ENCODE measurements at places on chromosomes 7 and 10. TPM values are rescaled to one million over a fixed set of nuclear protein-coding genes. Genes with fewer than 3 reads are reported as not detected.

The ELOVL3 gene
- total RNA-seq = not detected

The WBP1L gene
- total RNA-seq = 32.3 TPM

DNA sequence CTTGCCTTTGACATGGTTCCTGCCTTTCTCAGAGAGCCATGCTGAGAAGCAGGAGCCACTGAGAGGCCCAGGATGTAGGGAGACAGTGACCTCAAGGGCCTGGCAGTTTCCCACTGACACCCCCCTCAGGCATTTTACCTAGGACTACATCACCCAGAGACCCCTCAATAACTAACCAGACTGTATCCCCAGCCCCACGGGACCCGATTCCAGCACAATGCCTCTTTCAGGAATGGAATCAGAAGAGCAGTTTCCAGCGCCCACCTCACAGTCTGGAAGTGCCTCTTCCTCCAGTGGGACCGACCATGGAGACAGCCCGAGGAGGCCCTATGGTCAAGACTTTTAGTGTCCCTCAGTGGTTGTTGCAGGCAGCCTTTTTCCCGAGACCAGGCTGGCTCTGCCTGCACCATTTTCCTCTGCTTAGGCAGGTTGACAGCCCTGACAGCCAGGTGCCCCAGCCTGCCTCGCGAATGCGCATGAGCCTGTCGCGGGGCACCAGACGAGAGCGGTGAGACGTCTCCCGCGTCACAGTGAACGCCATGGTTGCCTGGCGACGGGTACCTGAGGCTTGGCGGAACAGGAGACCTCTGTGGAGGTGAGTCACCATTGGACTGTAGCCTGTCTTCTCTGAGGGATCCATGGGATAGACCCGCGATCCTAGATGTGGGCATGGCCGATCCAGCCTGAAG, 28.4 kb upstream of the ZNF273 start:
- DNase-seq = peak; percentile 12

DNA sequence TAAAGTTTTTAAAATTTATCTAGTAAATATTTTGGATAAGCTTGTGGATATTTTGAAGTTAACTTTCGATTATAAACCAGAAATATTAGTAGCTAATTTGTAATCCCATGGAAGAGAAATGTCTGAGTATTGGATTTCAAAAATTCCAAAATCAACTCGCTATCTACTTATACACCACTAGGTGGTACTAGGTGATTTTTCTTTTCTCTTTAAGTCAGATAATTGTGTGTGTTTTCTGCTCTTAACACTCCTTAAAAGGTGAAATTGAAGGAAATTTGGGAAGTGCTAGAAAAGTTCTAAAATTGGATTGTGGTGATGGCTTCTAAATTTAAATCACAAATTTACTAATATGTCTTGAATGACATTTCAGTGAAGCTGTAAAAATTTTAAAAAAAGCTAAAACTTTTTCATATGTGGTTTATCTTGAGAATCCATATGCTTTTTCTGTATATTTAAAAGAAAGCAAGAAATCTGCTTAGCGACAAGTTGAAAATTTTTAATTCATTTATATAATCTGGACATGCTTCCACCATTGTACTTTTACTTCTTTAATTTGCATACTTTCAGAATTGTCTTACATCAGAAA, 90.2 kb downstream of the IPMK start:
- DNase-seq = no peak

DNA sequence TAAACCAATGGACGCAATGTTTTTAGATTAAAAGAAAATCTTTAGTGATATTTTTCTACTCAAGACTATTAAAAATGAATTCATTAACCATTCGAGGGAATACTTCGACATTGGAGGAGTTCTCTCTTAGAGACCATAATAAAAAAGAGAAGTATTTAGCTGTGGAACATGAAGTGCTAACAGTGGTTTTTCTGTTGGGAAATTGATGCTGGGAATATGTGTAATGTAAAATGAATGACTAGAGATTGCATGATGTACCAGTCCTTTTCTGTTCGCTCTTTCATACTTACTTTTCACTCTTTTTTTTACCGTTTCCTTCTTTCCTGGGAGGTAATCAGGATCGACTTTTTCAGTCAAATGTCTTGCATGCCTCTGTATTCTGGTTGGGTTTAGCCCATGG, 41.3 kb downstream of the ST7 start:
- DNase-seq = no peak

DNA sequence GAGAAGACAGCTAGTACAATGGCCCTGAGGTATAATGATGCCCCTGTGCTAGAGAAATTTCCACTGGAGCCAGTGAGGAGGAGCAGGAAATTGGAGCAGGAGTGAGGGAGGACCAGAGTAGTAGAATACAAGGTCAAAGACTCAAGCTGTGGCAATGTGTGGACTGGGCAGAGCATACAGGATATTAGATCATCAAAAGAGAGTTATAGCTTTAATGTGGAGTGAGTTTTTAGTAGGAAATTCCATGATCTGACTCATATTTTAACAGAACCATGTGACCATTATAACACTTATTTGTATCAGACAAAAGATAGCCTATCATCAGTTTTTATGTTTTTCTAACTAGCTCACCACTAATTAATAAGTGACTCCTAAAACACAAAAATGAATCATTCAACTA, 154.1 kb downstream of the DGKB start:
- DNase-seq = no peak

DNA sequence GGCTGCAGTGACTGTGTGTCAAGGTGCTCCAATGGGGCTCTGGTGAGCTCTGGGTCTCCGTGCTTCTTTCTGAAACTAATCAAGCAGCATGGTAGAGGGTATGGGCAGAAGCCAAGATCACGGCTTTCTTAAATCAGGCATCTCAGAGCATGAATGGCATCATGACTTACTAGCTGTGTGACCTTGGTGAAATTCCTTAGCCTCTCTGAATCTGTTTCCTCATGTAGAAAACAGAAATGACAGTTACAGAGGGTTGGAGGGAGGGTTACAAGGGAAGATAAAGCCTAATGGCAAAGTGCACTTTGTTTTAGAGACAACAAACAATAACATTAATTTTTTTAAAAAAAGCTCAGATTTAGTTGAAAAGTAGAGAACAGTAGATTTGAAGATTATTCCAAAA, 34.9 kb downstream of the FRMPD2 start:
- no peak for DNase-seq

GRCh38 chr7:47636433-47637175, 54.7 kb upstream of the TNS3 start:
- DNase-seq = no peak

The MICALL2 gene
- 117 TPM for total RNA-seq

DNA sequence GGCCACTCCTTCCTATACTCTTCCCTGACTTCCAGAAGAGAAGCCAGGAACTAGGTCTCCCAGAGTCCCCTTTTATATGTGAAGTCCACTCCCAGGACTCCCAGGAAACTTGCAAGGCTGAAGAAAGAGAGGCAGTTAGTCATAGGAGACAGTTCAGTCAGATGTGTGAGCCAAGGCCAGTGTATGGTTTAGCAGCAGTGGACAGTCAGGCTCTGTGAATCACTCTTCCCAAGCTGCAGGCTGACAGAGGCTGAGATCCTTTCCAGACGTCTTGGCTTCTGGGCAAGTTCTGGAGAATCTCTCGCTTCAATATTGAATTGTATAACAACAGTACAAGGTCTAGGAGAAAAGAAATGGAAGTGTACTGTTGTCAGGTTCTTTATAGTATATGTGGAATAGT, 26.9 kb downstream of the BLVRA start:
- no peak for DNase-seq

DNA sequence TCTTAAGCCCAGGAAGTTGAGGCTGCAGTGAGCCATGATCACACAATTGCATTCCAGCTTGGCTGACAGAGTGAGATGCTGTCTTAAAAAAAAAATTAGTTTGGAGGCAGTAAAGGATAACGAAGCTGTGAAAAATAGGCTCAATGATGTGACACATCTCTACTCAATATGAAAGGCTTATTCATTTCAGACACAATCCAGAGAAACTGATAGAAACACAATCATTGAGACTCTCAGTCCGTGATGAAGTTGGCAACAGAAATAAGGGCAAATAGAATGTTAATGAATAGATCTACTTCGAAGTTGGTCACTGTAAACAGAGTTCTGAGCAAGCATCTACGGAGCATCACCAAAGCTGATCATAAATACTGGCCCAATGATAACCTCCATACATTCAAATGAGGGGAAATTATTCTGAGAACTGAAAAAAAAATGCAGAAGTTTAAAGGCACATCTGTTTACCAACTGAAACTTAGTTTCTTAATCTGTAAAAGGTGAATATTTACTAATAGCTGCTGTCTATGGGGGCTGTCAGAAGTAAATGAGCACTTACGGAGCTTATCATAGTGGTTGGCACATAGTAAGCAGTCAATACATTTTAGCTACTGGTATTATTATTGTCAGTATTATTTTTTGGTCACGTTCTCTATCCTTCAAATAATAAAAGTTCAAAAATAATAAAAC, 70.4 kb downstream of the AKR1B1 start:
- DNase-seq = no peak

The USP54 gene
- total RNA-seq = 70.8 TPM

GRCh38 chr7:124765401-124766352, at the start of gene GPR37:
Gene GPR37, minus strand, starts transcription at chr7:124765792. Its CDS starts 816 bp downstream, at chr7:124764976.
- DNase-seq = peak; percentile 74

DNA sequence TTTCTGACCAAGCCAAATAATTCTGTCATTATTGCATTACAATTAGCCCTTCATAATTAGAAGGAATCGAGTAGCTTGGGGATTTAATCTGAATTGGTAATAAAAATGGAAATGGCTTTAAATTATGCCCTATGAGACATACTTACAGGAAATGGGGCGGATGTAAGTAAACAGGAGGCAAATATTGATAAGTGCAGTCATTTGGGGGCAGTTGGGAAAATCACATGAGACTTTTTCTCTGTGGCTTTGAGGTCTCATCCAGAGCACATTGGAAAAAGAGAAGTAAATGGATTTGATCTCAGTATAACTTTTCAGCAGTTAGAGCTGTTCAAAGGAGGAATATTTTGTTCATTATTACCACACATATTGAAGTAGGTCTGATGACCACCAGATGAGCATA, 307.8 kb upstream of the POM121L12 start:
- no peak for DNase-seq

DNA sequence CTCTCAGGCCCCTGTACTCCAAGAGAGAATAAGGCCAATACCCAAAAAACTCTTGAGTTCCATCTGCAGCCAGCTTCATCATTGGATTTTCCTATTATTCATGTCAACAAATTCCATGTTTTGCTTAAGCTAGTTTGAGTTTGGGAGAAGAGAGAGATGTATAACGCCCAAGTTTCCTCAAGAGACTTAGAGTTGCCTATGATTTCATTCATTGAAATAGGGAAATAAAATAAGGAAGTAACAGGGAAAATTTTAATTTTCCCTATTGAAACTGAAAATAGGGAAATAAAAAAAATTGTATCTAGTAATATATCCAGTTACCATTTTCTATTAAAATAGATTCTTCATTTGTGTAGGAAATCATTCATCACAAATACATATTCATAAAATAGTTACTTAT, 66.5 kb upstream of the SVIL start:
- no peak for DNase-seq

- no peak for DNase-seq
Observed at GRCh38 chr10:102016416-102016815, 39.6 kb downstream of the ARMH3 start.

DNA sequence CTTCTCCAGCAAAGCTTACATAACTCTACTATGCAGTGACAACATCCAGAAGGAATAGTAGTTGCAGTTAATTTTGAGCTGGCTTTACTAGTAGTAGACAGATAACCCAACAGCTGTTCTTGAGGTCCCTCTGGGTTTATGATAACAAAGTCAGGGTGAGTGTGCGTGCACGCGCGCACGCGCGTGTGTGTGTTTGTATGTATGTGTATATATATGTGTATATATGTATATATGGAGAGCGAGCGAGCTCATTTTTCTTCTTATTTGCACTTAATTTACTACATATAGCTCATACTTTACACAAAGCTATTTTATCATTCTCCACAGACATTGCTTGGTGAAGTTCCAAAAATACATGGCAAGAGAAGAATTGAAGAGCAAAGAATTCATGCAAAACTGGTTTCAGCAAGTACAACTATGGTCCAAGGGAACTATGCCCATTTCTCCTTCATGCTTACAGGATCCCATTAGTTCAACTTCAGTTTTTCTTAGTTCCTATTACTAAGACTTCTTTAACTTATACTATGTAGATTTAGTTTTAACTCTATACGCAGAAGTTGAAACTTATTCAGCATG, 105.9 kb upstream of the TMEM168 start:
- DNase-seq = no peak

DNA sequence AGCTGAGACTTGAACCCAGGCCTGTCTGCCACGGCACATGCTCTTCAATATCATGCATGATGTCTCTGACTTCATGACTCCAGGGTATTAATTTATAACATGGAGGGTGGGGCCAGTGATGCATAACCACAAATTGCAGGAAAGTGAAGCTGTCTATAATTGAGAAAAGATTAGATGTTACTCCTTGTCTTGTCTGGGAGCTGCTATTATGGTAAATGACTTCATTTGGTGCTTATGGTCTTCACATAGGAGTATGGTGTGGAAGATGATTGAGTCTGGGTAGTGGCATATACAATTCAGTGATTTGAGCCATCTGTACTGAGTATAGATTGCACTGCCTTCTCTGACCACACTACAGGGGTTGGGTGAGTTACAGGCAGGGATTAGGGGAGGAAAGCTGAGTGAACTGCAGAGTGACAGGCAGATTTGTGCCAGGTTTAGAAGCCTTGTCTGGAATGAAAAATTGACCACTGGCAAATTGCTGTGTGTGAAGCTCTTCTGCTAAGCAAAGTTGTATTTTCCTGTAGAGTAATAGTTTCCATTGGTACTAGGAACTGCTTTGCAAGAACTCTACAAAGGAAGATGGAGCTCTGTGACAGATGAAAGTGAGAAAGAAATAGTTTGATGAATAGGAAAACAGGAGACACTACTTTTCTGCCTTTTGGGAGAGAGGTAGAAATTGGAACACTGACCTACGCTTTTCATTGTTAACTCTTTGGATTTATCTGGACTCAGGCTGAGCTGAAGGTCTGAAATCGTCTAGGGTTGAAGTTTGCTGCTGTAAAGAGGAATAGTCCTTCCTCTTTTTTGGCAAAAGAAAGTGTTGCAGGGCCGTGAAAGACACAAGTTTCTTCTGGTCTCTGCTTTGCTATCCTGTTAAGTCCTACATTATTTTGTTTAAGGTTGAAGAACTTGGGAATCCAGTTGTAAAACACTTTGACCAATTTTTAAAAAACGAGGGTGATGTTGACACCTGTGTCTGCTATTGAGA, 2.7 kb downstream of the SND1 start:
- DNase-seq = no peak

DNA sequence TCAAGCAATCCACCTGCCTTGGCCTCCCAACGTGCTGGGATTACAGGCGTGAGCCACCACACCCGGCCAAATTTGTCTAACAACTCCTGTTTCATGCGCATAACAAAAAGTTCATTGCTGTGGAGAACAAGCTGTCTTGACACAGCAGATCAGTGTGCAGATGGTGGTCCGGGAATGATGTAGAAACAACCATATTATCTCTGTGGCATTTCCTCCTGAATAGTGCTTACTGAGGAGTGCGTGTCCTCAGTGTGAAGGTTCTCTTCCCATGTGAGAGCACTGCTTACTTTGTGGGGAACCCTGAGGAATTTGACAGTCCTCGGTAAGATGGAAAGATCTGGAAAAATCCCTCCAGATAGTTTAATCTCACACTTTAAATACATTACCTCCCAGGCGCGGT, 30.3 kb upstream of the ZNF438 start:
- no peak for DNase-seq

Measured in colonic mucosa (tissue), 4 donors.